ENCODE measurements at places on chromosomes 16 and 17.
A peak's percentile ranks its signal among the peaks of the same experiment; 100 is the strongest.

DNA sequence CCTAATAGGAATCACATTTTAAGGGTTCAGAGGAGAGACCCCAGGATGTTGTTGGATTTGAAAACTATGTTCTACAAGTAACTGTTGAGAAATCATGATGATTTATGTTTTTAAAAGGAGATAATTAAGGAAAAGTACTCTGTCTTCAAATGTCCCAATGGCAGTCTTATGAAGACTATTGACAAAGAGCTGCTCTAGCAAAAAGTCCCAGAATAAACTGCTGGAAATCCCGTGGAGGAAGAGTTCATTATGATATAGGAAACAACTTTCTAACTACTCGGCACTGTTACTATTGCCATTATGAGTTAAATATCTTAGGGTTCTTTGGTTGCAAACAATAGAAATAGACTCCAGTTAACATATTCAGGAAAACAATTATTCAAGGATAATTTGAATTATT, 65.6 kb upstream of the GAS7 start:
- no peak for DNase-seq

- peak; percentile 88 for DNase-seq
These were observed 29.0 kb downstream of the MARCHF10 start for GRCh38 chr17:62778990-62779681.

- no peak for DNase-seq
These were observed 6.5 kb upstream of the NPIPB7 start for GRCh38 chr16:28478506-28479180.

DNA sequence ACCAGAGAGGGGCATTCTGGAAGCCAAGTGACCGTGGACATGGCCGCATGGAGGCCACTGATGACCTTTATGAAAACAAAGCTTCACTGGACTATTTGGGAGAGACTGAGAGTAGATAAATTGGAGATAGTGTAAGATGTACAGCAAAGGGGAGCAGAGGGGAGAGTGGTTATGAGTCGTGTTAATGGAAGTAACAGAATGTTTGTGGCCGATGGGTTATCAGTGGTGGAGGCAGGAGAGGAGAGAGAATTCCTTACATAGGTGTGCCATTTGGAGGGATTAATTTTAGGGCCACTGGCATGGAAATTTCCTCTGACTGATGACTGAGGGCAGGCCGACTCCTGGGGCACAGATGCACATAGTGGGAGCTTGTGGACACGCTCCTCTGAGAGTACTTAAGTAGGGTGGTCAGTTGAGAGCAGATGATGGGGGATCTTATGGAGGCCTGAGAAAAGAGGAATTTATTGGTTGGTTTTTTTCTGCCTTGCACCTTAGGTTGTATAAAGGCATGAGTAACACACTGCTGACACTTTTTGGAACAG, 19.2 kb downstream of the PRPSAP2 start:
- DNase-seq = no peak

- DNase-seq = no peak
These were observed 50.6 kb downstream of the PGS1 start for GRCh38 chr17:78428836-78429617.

DNA sequence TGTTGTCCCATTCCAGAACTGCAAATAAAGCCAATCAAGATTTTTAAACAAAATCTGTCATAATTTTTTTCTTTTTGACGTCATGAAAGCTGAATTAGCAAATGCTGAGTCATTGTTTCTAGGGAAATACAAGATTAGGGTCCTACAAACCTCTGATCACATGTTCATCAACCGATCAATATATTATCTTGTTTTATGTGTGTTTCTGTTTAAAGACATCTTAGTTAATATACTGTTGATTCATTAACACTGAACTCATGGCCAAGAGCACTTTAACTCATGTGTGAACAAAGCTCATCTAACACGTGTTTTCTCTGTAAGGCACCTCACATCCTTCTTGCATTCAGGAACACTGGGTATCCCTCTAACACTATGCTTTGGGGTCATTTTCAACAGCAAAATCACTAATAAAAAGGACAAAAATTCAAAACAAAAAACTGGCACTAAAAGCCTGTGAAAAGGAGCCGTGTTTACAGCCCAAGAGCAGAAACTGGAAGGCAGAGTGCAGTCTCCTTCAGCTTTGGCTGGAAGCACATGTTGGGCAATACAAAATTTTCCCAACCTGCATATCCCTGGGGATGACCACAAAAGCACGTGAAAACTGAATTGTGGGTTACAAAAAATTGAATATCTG, 102.5 kb downstream of the PARN start:
- DNase-seq = peak; percentile 53
